ENCODE measurements at places on chromosomes 7 and 10.

DNA sequence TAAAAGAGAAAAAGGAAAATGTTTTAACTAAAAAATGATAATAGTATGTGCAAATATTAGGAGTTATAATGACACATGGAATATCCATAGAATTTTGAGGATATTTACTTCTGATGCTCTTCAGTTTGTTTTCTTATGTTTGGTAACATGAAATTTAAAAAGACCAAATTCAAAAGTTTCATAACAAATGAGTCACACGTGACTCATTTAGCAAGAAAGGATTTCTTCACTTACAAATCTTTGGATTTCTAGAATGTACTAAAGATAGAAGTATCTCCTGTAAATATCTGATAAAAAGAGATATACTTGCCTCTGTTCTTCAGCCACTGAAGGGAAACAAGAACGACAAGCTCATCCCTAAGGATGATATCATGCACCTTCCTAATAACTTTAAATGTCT is 774.5 kb upstream of the LRRTM3 start:
- no peak for DNase-seq

DNA sequence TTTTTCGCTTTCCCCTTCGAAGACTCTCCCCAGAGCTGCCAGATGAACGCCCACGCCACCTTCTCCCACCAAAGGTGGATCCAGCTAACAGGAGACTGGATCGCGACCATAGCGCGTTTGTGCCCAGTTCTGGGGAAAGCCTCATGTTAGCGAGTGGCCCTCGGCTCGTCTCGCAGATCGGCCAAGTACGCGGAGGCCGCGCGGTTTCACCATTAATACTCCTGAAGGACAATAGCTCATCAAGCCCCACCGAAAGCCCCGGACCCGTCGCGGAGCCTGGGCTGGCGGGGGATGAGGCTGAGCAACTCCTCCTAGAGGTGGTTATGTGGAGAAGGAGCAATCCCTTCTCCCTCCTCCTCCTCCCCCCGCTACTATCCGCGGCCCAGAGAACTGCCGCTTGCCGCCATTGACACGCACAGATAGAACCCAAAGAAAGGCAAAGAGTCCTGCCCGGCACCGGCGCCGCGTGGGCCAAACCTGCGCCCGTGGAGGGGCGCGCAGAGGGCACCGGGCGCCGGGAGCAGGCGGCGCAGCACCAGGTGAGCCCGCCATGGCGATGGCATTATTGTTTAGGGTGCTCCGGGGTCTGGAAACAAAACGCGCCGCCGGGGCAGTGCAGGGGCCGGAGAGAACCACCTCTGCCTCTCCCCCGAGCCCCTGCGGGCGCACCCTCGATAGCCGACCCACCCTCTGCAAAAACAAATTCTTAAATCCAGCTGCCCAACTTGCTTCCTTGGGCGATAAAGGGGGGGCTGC is at the start of gene MACROH2A2:
Gene MACROH2A2, plus strand, starts transcription at position 385 of the 756 bp plus-strand sequence. CDS start 22,813 bp downstream, outside the sequence.
- DNase-seq = peak; percentile 83

GRCh38 chr7:16691241-16691640 is 45.3 kb downstream of the BZW2 start:
- DNase-seq = no peak

- no peak for DNase-seq
Measured at GRCh38 chr7:38669965-38670520, 38.9 kb upstream of the AMPH start.

DNA sequence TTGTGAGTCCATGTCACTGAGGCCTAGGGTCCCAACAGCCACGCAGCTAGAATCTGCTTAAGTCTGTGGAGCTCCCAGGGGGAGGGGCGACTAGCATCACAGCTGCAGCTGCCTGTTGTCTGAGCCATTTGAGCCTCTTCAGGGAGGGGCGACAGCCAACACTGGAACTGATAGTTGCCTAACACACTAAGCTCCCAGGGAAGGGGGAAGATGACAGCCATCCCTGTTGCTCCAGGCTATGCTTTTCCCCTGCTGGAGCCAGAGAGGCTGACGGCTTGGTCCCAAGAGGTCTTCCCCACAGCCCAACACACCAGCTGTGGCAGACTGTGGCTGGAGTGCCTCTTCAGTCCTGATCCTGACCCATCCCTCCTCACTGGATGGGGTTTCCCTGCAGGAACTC is 817.5 kb downstream of the NXPH1 start:
- DNase-seq = no peak

GRCh38 chr7:18125476-18125875 is 97.8 kb upstream of the PRPS1L1 start:
- DNase-seq = peak; percentile 12

- DNase-seq = no peak
Measured at GRCh38 chr7:135522509-135522908, 12.6 kb upstream of the CNOT4 start.

DNA sequence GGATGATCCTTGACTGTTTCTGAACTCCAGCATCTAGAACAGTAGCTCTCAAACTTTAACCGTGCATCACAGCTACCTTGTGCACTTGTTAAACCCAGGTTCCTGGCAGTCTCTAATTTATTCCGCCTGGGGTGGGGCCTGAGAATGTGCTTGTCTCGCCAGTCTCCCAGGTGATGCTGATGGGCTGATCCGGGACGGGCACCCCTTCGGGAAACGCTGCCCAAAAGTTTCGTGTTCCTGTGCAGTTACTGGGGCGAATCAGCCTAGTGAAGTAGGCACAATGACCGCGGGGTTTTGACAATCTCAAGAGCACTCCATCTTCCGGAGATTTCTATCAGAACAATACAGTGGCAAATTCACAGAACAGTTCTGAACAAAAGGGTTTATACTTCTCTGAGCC is 29.9 kb downstream of the ADCYAP1R1 start:
- no peak for DNase-seq

DNA sequence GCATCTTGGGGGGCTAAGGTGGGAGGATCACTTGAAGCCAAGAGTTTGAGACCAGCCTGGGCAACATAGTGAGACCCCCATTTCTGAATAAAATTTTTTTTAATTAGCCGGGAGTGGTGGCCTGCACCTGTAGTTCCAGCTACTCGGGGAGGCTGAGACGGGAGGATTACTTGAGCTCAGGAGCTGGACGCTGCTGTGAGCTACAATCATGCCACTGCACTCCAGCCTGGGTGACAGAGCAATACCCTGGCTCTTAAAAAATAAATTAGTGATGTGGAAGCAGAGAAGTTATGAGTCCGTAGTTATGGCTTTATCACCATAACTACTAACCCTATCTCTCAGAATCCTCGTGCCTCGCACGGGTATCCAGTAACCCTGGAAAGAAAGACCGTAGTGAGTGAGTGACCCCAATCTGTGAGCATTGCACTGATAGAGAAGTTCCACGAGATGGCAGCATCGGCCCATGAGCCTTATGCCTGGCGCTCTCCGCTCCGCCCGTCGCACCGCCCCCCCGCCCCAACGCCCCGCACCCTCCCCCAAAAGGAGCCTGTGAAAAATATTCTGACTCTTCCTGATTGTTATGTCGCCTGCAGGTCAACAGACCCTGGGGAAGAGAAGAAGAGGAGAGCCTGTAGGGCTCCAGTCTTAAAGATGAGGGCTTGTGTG is 4.9 kb upstream of the SLC29A3 start:
- DNase-seq = peak; percentile 87

- no peak for DNase-seq
Measured at GRCh38 chr10:31145986-31146385, 114.3 kb upstream of the ZNF438 start.

GRCh38 chr10:35743851-35744250 is 101.8 kb upstream of the FZD8 start:
- DNase-seq = no peak

DNA sequence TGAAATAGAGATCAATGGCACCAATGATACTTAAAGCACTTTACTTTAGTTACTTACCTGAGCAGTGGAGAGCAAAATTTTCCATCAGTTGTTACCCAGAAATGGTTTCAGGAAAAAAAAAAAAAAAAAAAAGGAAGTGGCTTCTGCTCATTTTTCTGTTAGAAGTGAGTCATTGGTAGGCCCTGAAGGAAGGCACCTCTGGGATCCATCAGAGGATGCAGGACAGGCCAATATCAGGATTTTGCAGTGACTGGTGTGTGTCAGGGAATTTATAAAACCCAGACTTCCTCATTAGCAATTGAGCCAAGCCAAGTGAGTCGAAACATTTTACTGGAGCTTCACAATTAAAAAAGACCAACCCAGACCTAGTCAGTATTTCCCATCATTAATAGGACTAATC is 2.3 kb upstream of the SMIM30 start:
- DNase-seq = no peak

- DNase-seq = no peak
Measured at GRCh38 chr10:12235116-12235694, 39.2 kb downstream of the CDC123 start.

DNA sequence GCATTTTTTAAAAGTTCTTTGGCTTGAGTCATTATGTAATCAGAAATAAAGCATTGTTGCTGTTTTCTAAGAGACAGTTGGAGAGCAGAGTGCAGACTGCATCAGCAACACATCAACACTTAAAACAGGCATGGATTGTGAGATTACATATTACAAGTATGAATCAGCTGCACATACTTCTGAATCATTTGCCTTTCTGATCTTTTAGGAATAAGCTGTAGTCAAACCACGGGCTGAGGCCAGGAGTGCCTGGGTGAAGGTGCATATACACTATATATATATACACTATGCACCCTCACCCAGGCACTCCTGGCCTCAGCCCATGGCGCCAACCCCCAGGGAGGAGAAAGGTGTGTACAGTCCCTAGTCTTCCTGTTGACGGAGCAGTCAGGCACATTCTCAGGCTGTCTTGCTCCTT is 52.4 kb upstream of the DLX6 start:
- peak; percentile 57 for DNase-seq

DNA sequence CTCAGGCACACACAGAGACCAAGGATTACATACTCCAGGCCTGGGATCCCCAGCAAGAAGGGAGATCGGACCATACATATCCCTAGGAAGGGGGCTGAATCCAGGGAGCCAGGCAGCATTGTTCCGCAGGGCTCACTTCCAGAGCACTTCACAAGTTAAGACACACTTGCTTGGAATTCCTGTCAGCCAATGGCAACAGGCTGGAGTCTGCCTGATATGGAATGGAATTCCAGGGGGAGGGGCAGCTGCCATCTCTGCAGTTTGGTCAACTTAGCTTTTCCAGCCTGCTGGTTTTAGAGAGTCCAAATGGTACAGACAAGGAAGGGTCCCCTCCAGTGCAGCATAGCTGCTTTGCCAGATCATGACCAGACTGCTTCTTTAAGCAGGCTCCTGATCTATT is 290.0 kb upstream of the GLI3 start:
- no peak for DNase-seq

DNA sequence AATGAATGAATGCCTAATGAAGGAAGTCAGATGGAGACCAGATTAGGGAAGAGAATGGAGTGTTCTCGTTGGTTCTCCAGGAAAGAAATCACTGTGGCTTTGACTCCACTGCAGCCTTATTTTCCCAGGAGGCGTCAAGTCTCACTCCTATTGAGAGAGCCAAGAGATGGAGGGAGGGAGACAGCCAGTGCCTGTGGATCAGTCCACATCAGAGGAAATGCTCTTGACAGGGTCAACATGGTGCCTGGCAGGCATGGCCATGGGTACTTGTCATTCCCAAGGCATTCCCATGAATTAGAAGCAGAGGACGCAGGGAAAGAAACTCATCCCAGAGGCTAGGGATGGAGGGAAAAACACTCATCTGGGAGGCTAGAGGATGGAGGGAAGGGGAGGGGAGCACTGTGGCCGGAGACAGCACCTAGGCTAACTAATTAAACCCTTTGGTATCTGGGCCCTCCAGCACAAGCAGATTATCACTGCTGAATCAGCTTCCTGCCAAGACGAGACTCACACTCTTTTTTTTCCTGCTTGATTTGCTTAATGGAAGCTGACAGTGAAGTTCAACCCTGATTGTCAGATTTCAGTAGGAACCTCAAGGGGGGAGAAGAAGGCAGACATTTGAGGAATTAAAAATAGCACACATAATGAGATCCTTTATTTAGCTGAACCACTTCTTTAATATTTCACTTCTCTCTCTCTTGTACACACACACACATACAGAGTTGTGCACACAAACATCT is 1233.2 kb upstream of the AUTS2 start:
- DNase-seq = no peak

GRCh38 chr10:116728526-116729096 is 13.8 kb downstream of the HSPA12A start:
- peak; percentile 30 for DNase-seq

DNA sequence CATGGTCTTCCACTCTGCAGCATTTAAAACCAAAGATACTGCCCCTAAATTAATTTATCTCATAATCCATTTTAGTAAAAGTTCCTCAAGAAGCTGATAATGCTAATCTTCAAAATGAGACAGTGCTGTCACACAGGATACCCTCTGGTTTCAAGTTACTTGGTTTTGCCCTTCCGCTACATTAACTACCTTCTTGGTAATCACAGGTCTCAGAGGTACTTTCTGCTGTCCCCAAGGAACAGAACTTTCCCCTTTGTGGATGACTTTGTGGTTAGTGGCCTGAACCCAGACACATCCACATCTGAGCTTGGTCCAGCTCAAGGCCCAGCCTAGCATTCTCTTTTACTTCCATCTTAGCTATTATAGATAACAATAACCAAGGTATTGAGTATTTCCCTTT is 88.8 kb upstream of the TMEM26 start:
- DNase-seq = no peak

DNA sequence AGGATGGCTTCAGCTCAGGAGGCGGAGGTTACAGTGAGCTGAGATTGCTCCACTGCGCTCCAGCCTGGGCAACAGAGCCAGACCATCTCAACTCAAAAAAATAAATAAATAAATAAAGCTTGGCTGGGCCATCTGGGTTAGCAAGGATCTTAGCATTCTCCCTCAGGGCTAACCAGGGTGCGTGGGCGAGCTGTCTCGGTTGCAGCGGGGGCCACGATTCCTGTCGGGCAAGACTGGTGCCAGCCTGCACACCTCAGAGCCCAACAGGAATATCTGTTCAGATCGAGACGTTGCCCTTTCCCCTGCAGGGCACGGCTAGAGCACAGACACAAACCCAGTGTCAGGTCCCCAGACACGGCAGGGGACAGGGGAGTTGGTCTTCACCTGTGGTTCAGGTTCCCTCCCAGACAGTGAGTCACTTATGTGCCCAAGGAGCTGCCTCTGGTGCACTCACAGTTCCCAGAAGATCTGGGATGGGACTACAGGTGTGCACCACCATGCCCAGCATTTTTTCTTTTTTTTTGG is 75.5 kb upstream of the GTF2I start:
- no peak for DNase-seq

Measured in AG20443 (cell line).